ENCODE measurements at places on chromosomes 7 and 10. TPM values are rescaled to one million over a fixed set of nuclear protein-coding genes. Genes with fewer than 3 reads are reported as not detected.

GRCh38 chr10:48517911-48518811 is 86.7 kb downstream of the ARHGAP22 start:
- DNase-seq, result no peak

ZWINT gene
- total RNA-seq, result 20.7 TPM

GRCh38 chr10:11898372-11899066 is 75.4 kb downstream of the PROSER2 start:
- DNase-seq, result peak; percentile 25

DNA sequence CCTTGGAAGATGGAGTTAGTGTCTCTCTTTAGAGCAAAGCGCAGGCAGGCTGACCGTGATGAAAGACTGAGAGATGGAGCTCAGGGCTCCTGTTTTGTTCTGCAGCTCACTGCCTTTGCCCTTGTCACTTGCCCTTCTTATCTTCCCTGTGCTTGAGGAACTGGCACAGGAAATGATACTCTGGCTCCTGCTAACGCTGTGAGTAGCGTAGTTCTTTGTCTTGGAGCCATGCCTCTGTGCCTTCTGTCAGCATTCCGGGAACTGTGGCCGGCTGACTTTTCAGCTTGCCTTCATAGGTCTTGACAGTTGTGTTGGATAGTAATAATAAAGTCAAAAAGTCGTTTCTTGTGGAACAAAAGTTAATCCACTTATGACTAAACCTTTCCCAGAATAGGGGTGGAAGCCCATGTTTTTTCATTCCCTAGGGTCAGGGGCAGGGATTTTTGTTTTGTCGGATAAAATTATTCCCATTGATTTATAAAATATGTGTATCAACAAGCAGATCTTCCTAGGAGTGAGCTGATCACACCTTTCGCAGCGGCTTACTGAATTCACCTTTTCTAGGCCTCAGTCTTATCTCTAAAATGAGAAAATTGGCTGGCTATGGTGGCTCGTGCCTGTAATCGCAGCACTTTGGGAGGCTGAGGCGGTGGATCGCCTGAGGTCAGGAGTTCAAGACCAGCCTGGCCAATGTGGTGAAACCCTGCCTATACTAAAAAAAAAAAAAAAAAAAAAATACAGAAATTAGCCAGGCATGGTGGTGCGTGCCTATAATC is 16.6 kb upstream of the TMEM236 start:
- no peak for DNase-seq

TRIM50 gene
- total RNA-seq, result 0.28 TPM

GJD4 gene
- total RNA-seq, result not detected

DNA sequence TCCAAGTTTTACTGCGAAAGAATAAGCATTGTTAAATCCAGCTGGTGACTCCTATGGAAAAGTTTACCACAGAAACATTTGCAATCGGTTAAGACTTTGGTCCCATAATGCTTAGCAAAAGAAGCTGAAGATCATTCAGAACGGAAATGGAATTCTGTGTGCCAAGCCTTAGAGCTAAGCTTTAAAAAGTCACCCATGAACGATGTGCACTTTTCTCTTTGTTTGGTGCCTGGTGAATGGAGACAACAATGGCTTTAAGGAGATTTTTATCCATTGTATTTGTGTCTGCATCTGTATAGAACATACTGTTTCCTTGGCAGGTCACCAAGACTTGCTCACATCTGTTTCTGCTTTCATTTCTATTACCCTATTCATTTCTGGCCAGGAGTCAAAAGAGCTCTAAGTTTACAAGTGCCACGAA is 26.3 kb upstream of the COL1A2 start:
- no peak for DNase-seq
